NCI-H2029 (cell line): ENCODE measurements at places on chromosomes 16 and 17.
A peak's percentile ranks its signal among the peaks of the same experiment; 100 is the strongest.

DNA sequence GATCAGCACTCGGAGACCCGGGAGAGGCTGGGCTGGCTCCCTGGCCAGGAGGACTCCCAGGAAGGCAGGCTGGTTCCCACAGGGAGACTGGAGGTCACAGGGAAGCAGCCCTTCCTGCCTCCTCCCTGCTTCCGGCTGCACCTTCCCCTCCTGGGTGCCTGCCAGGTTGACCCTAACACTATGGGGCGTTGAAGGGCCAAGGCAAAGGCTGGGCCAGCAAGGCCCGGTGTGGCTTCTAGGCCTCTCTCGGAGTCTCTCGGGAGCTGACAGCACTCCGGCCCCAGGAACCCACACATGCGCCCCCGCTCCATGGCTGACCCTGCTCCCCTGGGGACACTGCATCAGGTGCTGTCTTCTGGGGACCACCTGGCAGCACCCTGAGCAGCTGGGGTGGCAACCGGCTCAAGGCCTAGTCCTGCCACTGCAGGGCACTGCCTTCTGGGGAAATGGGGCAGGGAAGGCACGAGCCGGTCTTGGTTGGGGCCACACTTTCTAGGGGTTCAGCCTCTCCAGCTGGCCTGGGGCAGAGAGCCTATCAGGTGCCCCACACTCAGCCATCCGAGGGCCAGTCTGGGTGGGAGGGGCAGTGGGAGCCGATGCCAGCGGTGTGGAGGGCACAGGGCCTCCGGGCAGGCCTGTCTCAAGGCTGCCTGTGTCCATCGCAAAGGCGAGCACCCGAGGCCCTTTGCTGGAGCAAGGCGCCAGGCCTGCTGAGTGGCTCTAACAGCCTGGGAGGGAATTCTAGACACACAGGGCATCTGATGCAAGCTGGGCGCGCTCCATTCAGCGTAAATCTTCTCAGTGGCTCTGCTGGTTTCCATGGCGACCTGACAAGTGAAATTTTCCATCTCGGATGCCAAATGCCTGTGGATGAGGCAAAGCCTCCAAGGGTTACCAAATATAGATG is 5.6 kb upstream of the MTSS2 start:
- DNase-seq = no peak

DNA sequence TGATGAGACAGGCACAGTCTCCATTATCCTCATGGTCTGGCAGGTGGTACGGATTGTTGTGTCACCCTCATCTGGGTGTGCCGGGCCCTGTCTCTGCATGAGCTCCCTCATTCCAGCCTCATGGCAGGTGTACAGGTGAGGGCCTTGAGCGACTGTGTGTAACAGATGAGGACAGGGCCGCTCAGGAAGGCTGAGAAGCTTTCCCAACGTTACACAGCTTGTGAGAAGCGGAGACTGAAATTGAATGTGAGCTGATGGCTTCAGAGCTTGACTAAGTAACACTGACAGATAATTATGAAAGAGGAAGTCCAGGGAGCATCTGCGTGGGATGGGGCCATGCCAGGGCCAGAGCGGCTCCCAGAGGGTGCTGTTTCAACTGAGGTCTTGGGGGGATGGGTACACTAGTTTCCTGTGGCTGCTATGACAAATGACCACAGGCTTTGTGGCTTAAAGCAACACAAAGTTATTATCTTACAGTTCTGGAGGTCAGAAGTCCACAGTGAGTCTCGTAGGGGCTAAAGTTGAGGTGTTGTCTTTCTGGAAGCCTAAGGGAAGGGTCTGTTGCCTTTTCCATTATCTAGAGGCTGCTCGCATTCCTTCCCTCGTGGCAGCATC is 36.7 kb downstream of the CMIP start:
- no peak for DNase-seq

GRCh38 chr17:8847891-8848290 is 19.6 kb downstream of the PIK3R6 start:
- DNase-seq = no peak

DNA sequence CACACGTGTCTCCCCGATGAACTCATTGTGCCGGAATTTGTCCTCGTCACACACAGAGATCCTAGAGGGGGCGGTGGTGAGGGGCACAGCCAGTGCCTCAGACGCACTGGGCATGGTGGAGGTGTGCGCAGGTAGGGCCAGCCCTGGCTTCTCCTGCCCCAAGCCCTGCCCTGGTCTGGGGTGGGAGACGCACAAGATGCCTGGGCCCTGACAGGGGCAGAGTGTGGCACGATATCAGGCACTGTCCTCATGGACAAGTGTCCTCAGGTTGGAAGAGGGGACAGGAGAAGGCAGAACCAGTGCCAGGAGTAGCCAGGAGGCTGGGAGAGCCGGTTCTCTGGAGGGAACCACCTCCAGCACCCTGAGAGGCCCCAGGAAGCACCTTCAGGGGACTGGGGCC is 20.0 kb downstream of the DOC2B start:
- no peak for DNase-seq

GRCh38 chr16:68406458-68407152 is 41.7 kb downstream of the SMPD3 start:
- DNase-seq = peak; percentile 27

GRCh38 chr17:79923974-79924638 is 84.9 kb upstream of the CBX4 start:
- no peak for DNase-seq

- DNase-seq = no peak
These were observed 1.9 kb downstream of the CEP95 start for GRCh38 chr17:64508683-64509082.

GRCh38 chr17:69499318-69499717 is 84.8 kb downstream of the MAP2K6 start:
- DNase-seq = no peak

DNA sequence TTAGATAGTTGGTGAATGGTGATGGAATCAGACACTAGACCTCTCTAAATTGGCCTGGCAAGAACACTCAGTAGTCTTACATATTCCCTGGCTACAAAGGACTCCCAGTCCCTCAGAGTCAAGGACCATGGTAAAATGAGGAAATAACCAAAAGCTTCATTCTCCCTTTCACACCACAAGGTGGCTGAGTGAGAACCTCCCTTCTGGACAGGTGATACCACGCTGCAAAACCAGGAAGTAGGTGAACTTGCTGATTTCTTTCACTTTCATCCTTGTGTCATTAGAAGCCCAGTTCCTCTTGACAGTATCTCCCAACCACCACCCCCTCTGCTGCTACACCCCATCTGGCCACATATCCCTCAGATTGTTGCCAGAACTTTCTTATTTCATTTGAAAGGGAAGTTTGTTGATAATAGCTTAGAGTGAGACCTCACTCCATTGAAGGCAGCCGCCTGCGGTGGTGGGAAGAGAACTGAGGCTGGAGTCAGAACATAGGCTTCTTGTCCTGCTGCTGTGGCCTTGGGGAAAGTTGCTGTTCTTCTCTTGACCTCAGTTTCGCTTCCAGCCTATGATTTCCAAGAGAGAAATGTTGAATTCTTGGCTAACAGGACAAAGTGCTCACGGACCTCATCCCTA is 290.6 kb upstream of the CCL2 start:
- DNase-seq = peak; percentile 66

DNA sequence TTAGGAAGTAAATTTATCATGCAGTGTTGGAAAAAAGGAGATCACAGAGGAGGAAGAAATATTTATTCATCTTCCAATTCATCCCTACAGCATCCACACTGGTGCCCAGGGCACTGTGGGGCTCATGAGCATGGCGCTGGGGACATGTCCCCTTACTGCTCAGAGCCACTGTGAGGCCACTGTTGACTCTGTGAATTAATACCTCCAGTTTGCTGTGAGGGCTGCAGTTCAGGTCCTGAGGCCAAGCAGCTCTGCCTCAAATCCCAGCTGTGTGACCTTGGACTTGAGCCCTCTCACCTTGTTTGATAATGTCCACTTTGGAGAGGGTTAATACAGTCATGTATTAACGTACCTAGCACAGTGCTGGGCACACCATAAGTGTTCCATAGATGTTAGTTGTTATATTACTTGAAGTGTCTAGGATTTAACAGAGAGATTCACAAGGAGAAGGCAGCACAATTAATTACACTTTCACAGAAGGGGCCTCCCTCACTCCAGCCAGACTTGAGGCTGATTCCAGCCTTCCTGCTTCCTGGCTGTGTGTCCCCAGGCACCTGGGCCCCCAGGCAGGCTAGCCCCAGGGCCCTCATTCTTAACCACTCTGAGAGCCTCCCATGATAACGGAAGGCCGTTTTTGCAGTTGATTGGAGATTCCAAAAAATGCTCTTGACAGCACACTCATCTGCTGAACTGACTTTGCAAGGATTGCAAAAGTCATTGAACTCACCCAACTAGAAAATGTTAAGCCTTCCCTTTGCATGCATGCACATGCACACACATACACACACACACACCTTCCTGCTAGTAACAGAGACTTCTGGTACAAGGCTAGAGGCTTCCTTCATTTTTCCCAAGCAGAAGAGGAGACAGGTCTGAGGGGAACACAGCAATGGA is 29.4 kb downstream of the KATNIP start:
- DNase-seq = no peak

- DNase-seq = no peak
These were observed 11.1 kb upstream of the CD300LD start for GRCh38 chr17:74603037-74603635.

DNA sequence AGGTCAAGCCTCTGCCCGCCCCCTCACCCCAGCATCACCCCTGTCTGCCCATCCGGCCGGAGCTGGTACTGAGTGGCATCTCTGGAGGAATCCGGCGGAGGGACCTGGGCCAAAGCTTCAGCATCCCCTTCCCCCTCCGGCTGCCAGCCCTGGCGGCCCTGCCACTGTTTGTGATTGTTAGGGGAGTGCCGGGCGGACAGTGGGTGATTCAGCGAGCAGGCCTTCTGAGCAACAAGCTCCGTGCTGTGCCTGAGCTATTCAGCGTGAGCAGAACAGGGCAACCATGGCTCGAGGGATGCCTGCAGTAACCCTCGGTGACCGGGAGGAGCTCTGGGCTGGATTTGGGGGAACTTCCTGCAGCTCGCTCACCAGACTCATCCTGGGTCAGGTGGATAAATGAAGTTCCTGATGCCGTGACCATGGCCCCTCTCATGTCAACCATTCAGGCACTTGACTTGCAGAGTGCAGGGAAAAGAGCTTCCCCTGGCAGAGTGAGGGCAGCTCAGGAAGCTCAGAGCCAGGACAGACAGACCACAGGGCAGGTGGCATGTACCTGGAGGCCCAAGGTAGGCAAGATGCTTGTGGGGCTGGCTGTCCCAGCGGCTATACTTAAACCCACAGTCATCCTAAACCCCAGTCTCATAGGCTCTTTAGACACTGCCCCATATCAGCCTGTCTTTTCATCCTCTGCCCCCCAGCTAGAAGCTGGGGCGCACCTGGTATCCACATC is 24.3 kb upstream of the MLKL start:
- DNase-seq = no peak

GRCh38 chr16:83393196-83393981 is 414.4 kb upstream of the HSBP1 start:
- no peak for DNase-seq

GRCh38 chr17:68013385-68013784 is 17.1 kb upstream of the C17orf58 start:
- DNase-seq = no peak

DNA sequence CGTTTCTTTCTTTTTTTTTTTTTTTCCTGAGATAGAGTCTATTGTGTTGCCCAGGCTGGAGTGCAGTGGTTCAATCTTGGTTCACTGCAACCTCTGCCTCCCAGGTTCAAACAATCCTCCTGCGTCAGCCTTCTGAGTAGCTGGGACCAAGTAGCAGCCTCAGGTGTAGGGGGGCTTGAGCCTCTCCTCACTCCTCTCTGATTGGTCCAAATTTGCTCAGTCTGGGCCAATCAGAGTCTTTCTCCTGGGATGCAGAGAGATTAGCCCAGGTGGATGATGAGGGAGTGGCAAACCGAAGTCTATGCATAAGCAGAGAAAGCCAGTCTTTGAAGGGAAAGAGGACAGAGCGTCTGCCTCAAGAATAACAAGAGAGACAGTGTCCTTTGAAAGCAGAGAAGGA is 99.0 kb downstream of the BMERB1 start:
- no peak for DNase-seq

- DNase-seq = no peak
These were observed 26.8 kb downstream of the TNFRSF13B start for GRCh38 chr17:16945136-16945482.

DNA sequence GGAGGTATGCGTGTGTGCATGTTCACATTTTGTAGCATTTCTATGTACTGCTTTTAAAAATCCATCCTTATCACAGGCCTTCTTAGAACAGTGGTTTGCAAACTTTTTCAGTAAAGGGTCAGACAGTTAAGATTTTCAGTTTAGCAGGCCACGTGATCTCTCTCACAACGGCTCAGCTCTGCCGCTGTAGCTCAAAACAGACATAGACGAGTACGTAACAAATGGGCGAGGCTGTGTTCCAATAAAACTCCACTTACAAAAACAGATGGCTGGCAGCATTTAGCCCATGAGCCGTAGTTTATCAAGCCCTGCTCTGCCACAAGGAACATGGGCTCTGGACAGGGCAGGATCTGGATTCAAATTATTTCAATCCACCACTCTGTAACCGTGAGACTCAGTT is 141.8 kb downstream of the XYLT1 start:
- peak; percentile 32 for DNase-seq

GRCh38 chr16:57567691-57568090 is 25.2 kb downstream of the ADGRG5 start:
- DNase-seq = no peak

DNA sequence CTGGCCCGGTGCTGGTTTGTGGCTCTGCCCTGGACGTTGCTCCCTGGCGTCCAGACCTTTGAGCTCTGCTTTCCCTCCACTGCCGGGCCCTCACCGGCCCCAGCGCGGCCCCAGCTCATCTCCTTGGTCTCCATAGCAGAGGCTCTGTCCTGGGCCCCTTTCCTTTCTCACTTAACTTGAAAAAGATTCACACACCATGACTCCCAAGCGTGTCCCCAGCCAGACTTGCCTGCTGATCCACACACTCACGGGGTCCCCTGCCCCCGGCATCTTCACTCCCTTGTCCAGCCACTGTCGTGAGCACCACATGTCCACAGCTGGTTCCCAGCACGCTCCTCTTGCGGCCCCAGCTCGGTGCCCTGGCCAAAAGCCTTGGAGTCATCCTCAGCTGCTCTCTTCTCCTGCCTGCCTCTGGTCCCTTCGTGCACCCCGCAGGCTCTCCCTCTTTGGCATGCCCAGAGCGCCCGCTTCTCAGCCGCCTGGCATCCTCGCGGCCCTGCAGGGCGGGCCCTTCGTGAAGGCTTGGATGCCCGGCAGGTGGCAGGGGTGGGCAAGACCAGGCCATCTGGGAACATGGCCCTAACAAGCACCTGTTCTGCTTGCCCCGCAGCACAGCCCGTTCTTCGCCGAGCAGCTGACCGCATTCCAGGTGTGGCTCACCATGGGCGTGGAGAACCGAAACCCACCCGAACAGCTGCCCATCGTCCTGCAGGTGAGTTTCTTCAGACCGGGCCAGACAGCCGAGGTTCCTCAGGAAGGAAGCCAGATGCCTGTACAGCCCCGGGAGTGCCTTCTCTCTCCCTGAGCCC is 145.6 kb upstream of the CHMP6 start:
- no peak for DNase-seq

- no peak for DNase-seq
These were observed 902 bp downstream of the STAC2 start for GRCh38 chr17:39224778-39225307.

- no peak for DNase-seq
These were observed 1.5 kb downstream of the HCFC1R1 start for GRCh38 chr16:3022208-3022683.

GRCh38 chr17:10631048-10631700 is 25.9 kb downstream of the MYH3 start:
- DNase-seq = no peak

- DNase-seq = peak; percentile 6
These were observed 467.3 kb downstream of the KCNJ2 start for GRCh38 chr17:70636517-70637133.

GRCh38 chr17:76239538-76240274 is 587 bp downstream of the RNF157 start:
- no peak for DNase-seq

- DNase-seq = no peak
These were observed 97.4 kb upstream of the CACNG5 start for GRCh38 chr17:66737524-66737923.

GRCh38 chr16:29849505-29849904 is 13.5 kb downstream of the CDIPT start:
- DNase-seq = no peak
